ENCODE measurements at places on chromosomes 13 and 19.
A peak's percentile ranks its signal among the peaks of the same experiment; 100 is the strongest.

GRCh38 chr13:89486709-89487108, 1815.5 kb downstream of the SLITRK5 start:
- no peaks in the 10 kb centered on the region for H3K36me3 ChIP-seq
- H3K27me3 ChIP-seq = no peaks in the 10 kb centered on the region

GRCh38 chr19:46862974-46863632, 2.3 kb downstream of the ARHGAP35 start:
- H3K4me3 ChIP-seq = no peak overlapping the region
- H3K27ac ChIP-seq = no peak overlapping the region
- H3K36me3 ChIP-seq = peaks cover 6% of the 10 kb centered on the region
- no peaks in the 10 kb centered on the region for H3K27me3 ChIP-seq
- no peak for ATAC-seq

DNA sequence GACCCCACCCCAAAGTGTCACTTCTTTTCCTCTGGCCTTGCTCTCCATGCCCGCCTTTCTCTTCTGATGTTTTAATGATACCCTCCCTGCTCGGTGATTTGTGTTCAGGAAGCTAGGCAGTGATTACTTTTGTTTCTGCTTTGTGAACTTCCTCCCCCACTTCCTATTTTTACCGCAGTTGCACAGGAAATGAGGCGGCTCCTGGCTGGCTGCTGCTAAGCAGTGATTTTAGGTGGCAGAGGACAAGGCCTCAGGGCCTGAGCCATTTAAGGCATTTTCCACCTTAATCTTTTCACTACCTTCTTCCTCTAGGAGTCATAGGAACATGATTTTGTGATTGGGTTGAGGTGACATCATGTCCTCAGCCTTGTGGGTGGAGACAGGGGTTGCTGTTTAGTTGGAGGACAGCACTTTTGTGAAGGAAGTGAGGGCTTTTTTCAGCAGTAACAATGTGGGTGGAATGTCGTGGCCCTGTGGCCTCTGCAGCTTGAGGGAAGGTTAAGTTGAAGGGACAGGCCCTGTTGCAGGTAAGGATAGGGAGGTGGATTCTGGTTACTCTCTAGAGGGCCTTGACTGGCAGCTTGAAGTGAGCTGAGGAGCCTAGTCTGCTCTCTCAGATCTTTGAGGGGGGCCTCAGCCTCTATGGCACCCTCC, 15.7 kb downstream of the GARRE1 start:
- H3K36me3 ChIP-seq = no peaks in the 10 kb centered on the region
- peak; percentile 92 for ATAC-seq
- H3K27me3 ChIP-seq = no peaks in the 10 kb centered on the region
- peak overlapping the region; percentile 92 for H3K27ac ChIP-seq
- H3K4me3 ChIP-seq = peak overlapping the region; percentile 53
- peaks cover 74% of the 10 kb centered on the region for H3K4me1 ChIP-seq

DNA sequence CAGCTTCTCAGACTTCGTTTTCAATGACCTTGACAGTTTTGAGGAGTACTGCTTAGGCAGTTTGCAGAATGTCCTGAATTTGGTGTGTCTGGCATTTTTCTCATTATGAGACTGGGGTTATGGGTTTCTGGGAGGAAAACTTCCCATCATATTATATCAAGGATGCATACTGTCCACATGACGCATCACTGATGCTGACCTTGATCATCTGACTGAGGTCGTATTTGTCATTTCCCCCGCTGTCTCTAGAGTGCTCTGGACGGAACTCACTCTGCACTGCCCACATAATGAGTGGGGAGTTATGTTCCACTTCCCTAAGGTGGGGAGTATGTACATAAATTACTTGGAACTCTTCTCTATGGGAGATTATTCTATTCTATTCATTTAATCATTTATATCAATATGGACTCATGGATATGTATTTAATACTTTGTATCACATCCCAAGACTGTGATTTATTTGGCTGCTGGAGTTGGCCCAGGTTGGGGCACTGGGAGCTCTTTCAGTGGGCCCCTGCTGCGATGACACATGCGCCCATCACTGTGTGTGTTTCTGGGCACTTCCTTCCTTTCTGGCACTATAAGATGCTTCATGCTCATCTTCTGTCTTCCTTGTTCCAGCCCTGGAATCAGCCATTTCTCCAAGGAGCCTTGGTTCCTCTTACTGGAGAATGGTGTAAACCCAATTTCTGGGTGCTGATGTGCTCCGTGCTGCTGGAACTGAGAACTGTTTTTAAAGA, 138.6 kb downstream of the MIPEP start:
- H3K4me3 ChIP-seq = no peak overlapping the region
- no peak for ATAC-seq
- H3K27me3 ChIP-seq = no peaks in the 10 kb centered on the region
- peaks cover 10% of the 10 kb centered on the region for H3K4me1 ChIP-seq
- no peak overlapping the region for H3K27ac ChIP-seq

- peak overlapping the region; percentile 97 for H3K27ac ChIP-seq
- ATAC-seq = no peak
- peaks cover 58% of the 10 kb centered on the region for H3K4me1 ChIP-seq
Measured at GRCh38 chr19:14002571-14003250, 3.4 kb downstream of the RFX1 start.

GRCh38 chr19:55683449-55684261, 8.6 kb downstream of the EPN1 start:
- ATAC-seq = no peak
- H3K27me3 ChIP-seq = no peaks in the 10 kb centered on the region
- peaks cover 67% of the 10 kb centered on the region for H3K4me1 ChIP-seq
- H3K36me3 ChIP-seq = peaks cover 60% of the 10 kb centered on the region

DNA sequence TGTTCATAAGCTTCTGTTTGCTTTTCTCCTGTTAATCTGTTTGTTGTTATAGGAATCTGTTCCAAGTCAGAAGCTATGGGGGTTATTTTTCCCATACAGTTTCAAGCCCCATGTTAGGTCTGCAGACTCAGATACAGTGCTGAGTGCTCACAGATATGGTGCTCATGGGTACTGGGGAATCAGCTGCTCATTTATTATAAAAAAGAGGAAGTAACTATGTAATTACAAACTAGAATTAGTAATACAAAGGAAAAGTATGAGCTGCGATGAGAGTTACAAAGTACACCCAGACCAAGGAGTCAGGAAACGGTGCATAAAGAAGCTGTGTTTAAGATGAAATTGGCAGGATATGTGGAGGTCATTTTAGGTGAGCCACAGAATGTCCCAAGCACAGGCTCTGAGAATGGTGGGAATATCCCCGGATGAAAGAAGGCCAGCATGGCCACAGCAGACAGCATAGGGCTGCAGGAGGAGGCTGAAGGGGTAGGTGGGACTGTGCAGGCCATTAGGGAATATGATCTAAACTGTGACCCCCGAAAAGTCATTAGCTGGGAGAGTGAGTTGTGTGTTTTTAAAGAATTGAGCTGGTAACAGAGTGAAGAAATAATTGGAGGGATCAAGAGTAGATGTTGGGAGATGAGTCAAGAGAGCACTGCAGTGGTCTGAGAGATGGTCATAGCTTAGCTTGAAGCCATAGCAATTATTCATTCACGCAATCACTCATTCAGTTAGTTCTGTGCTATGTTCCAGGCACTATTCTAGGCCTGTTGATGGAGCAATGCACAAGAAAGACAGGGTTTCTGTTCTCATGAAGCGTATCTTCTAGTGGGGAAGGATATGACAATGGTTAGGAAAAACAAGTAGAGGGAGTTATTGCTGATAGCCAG, 177.4 kb upstream of the UBL3 start:
- ATAC-seq = no peak
- no peak overlapping the region for H3K4me3 ChIP-seq
- no peaks in the 10 kb centered on the region for H3K4me1 ChIP-seq
- H3K36me3 ChIP-seq = no peaks in the 10 kb centered on the region

- H3K4me1 ChIP-seq = no peaks in the 10 kb centered on the region
- no peak overlapping the region for H3K4me3 ChIP-seq
- H3K36me3 ChIP-seq = no peaks in the 10 kb centered on the region
- no peaks in the 10 kb centered on the region for H3K27me3 ChIP-seq
- no peak for ATAC-seq
Measured at GRCh38 chr13:89455225-89455624, 1784.1 kb downstream of the SLITRK5 start.

- H3K27me3 ChIP-seq = no peaks in the 10 kb centered on the region
- H3K4me1 ChIP-seq = peaks cover 14% of the 10 kb centered on the region
- no peaks in the 10 kb centered on the region for H3K36me3 ChIP-seq
- H3K27ac ChIP-seq = no peak overlapping the region
- no peak for ATAC-seq
- no peak overlapping the region for H3K4me3 ChIP-seq
Measured at GRCh38 chr13:99477493-99477892, 23.8 kb upstream of the TM9SF2 start.

DNA sequence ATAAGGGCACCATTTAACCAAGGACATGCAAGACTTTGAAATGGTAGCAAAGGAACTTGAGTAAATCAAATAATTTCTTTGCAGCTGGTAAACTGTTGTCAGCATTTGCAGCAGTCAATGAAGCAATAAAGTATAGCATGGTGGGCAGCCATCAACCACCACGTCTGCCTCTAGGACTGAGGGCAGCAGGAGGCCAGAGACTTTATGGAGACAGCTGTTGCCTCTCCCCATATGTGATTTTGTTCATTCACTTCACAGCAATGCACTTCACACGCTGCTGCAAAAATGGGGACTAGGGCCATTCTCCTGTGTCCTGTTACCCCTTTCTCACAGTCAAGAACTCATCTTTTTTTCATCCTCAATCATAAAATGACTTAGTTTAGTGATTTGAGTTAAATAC, 51.3 kb upstream of the PCDH9 start:
- no peaks in the 10 kb centered on the region for H3K27me3 ChIP-seq
- ATAC-seq = no peak
- H3K36me3 ChIP-seq = no peaks in the 10 kb centered on the region
- no peak overlapping the region for H3K27ac ChIP-seq
- no peaks in the 10 kb centered on the region for H3K4me1 ChIP-seq

- H3K4me1 ChIP-seq = peaks cover 6% of the 10 kb centered on the region
- H3K36me3 ChIP-seq = peaks cover 6% of the 10 kb centered on the region
- H3K27me3 ChIP-seq = peaks cover 56% of the 10 kb centered on the region
- no peak overlapping the region for H3K4me3 ChIP-seq
- no peak for ATAC-seq
- H3K27ac ChIP-seq = no peak overlapping the region
Measured at GRCh38 chr13:25352806-25353205, 19.0 kb upstream of the ATP8A2 start.

DNA sequence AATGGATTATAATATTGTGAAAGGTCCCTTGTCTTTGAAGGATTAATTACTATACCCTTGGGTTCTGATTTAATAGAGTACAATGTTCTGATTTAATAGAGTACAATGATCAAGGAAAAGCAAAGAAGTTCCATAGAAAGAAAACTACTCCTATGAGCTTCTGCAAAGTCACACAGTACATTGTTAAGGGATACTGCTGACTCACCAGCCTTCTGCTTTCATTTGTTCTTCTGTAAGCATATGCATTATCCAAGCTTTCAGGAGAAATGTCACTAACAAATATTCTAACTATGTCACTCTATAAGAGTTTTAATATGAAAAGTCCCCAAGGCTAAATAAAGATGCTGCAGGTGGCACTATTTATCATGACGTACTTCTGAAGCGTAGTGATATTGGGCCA, 396.7 kb downstream of the RFC3 start:
- no peak overlapping the region for H3K4me3 ChIP-seq
- H3K27ac ChIP-seq = no peak overlapping the region
- H3K4me1 ChIP-seq = no peaks in the 10 kb centered on the region
- no peak for ATAC-seq
- H3K27me3 ChIP-seq = no peaks in the 10 kb centered on the region

GRCh38 chr19:44912854-44913253, 1.6 kb upstream of the APOC1 start:
- peak overlapping the region; percentile 92 for H3K27ac ChIP-seq
- peaks cover 23% of the 10 kb centered on the region for H3K4me1 ChIP-seq
- H3K4me3 ChIP-seq = no peak overlapping the region
- no peak for ATAC-seq
- H3K36me3 ChIP-seq = no peaks in the 10 kb centered on the region

DNA sequence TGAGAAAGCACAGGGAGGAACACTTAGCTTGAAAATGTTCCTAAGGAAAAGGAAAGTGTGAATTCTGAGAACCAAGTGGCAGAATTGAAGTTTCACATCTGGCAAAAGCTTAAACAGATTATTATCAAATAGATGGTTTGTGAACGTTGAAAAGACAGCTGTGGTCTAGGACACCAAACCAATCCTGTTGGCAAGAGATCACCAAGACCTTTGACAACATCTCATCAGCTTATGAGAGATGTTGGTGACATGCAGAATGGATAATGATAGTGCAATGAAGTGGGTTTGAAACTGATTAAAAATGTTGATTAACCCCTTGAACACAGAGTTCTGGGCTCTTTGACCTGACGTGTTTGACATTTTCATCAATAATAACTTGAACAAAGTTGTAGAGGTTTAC, 74.6 kb upstream of the GPR183 start:
- H3K27me3 ChIP-seq = no peaks in the 10 kb centered on the region
- peak overlapping the region; percentile 82 for H3K27ac ChIP-seq
- H3K4me3 ChIP-seq = no peak overlapping the region
- H3K36me3 ChIP-seq = peaks cover 24% of the 10 kb centered on the region
- peaks cover 66% of the 10 kb centered on the region for H3K4me1 ChIP-seq

- no peak overlapping the region for H3K27ac ChIP-seq
- H3K4me1 ChIP-seq = no peaks in the 10 kb centered on the region
- H3K27me3 ChIP-seq = peaks cover 14% of the 10 kb centered on the region
- H3K4me3 ChIP-seq = no peak overlapping the region
- H3K36me3 ChIP-seq = no peaks in the 10 kb centered on the region
Measured at GRCh38 chr13:60282186-60282585, 114.8 kb upstream of the TDRD3 start.

- peak; percentile 65 for ATAC-seq
- H3K27ac ChIP-seq = peak within 1 kb of the TSS; percentile 82
- H3K4me1 ChIP-seq = peaks cover 54% of the 10 kb centered on the region
- H3K27me3 ChIP-seq = no peaks in the 10 kb centered on the region
- H3K4me3 ChIP-seq = peak within 1 kb of the TSS; percentile 86
- H3K36me3 ChIP-seq = no peaks in the 10 kb centered on the region
Measured at GRCh38 chr19:10230861-10231611, at the start of gene S1PR2. TSS of gene S1PR2 (minus strand) at chr19:10231331. CDS start at chr19:10224905, 6,426 bp downstream.

- peaks cover under 1% of the 10 kb centered on the region for H3K27me3 ChIP-seq
- H3K4me1 ChIP-seq = peaks cover 30% of the 10 kb centered on the region
- H3K27ac ChIP-seq = peak overlapping the region; percentile 95
- peak overlapping the region; percentile 88 for H3K4me3 ChIP-seq
- no peak for ATAC-seq
- peaks cover 25% of the 10 kb centered on the region for H3K36me3 ChIP-seq
Measured at GRCh38 chr19:29212356-29212647, 649 bp downstream of the UQCRFS1 start.

GRCh38 chr19:4288091-4288777, 9.2 kb downstream of the SHD start:
- H3K36me3 ChIP-seq = no peaks in the 10 kb centered on the region
- H3K27me3 ChIP-seq = peaks cover 39% of the 10 kb centered on the region
- ATAC-seq = no peak
- no peak overlapping the region for H3K4me3 ChIP-seq
- H3K4me1 ChIP-seq = peaks cover 6% of the 10 kb centered on the region
- H3K27ac ChIP-seq = no peak overlapping the region

GRCh38 chr19:6564393-6564792, 26.6 kb downstream of the CD70 start:
- H3K36me3 ChIP-seq = no peaks in the 10 kb centered on the region
- H3K27ac ChIP-seq = no peak overlapping the region
- no peak for ATAC-seq
- H3K27me3 ChIP-seq = no peaks in the 10 kb centered on the region
- H3K4me1 ChIP-seq = no peaks in the 10 kb centered on the region
